ENCODE measurements at places on chromosomes 11 and 22.

GRCh38 chr22:19763458-19764298, 3.1 kb downstream of the TBX1 start:
- DNase-seq: no peak

DNA sequence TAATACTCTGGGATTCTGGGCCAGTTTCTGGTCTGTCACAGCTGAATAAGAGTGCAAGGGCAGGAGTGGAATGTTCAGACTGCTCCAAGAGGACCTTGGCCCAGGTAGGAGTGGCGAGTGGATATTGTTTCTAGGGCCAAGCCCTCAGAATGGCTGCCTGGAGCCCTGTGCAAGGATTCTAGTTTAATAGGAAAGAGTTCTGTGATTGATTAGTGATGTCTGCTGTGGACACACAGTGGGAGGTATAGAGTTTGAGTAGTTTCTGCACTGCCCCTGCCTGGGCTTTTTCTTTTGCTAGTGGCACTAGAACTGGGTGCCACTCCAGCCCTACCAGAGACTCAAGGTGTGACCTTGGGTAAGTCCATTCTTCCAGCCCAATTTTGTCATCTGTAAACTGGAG, 9.7 kb upstream of the MPPED1 start:
- no peak for DNase-seq

GRCh38 chr11:38543311-38543710, 1945.3 kb upstream of the RAG2 start:
- no peak for DNase-seq

GRCh38 chr11:128318856-128319474, 268.4 kb downstream of the ETS1 start:
- no peak for DNase-seq

- DNase-seq: no peak
These were observed 3.3 kb downstream of the ZC3H12C start for GRCh38 chr11:110096496-110096895.

GRCh38 chr22:32615874-32616564, 141.4 kb downstream of the FBXO7 start:
- no peak for DNase-seq

- no peak for DNase-seq
These were observed 8.3 kb downstream of the FXYD2 start for GRCh38 chr11:117816151-117816741.

DNA sequence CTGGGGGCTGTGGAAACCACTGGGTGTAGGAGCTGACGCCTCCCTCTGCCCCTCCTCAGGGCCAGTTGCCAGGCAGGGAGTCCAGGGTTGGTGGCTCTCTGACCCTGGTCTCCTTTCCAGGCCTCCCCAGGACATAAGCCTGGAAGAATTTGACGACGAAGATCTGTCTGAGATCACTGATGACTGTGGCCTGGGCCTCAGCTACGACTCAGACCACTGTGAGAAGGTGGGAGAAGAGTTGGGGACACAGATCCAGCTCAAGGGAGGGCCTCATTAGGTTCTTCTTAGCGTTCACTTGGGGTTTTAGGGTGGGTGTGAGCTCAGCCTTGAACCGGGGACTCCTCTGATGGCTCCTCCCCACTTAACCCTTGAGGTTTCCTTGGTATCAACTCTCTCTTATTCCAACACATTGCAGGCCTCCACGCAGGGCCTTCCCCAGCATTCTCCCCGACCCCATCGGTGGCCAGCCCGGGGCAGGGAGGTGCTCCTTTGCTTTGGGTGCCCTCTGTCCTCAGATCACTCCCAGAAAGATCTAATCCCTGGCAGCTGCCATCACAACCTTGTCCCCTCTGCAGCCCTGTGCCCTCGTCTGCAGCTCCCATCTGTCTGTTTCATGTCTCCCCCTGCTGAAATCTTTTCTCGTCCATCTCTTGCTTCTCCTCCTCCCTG, 1.2 kb downstream of the MAPK8IP2 start:
- no peak for DNase-seq

GRCh38 chr11:113147249-113147648, 167.1 kb upstream of the TTC12 start:
- peak; percentile 49 for DNase-seq

- DNase-seq: no peak
These were observed 12.5 kb upstream of the CCDC117 start for GRCh38 chr22:28759861-28760560.

- DNase-seq: no peak
These were observed 82.7 kb downstream of the CADM1 start for GRCh38 chr11:115421352-115421991.

DNA sequence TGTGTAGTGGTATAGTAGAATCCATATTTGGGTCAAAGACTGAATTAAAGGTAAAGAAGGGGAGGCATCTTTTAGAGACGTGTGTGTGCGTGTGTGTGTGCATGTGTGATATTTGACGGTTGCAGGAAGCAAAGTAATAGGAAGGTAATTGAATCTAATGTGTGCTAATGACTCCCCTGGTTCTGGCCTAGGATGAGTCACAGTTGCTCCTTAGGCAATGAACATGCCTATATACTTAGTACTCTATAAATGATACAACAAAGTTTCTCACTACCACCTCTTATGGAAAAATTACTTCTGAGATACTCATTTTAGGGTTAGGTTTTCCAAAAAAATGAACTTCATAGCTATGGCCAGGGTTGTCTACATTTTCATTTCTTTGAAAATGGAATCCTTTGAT, 409.6 kb downstream of the GUCY1A2 start:
- DNase-seq: no peak

GRCh38 chr22:48709976-48710375, 1117.7 kb downstream of the BRD1 start:
- DNase-seq: no peak

DNA sequence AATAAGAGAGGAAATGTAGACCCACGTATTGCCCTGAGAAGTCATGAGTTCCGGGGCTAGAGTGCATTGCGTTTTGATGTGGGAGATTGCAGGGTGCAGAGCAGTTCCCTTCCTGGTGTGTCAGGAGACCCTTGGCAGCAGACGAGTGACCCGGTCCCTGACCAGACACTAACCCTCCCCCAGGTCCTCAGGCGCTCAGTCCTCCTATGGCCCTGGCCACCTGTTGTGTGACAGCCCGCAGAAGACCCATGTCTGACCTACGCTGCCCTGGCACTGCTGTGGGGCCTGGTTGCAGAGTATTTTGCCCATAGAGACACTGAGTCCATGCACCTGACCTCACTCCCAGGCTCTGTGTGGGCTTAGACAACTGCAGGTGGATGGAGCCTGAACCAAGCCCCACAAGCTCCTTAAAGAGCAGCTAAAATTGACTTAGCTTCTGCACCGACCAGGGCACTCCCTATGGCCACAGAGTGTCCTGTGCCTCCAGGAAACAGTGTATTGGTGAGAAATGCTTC, 833.8 kb downstream of the TBC1D22A start:
- DNase-seq: no peak

- no peak for DNase-seq
These were observed 40.0 kb upstream of the PRDM11 start for GRCh38 chr11:45106440-45106839.

- no peak for DNase-seq
These were observed 40.3 kb downstream of the IGF2 start for GRCh38 chr11:2098691-2099515.

GRCh38 chr11:30991376-30991775, 378.2 kb downstream of the DCDC1 start:
- no peak for DNase-seq

DNA sequence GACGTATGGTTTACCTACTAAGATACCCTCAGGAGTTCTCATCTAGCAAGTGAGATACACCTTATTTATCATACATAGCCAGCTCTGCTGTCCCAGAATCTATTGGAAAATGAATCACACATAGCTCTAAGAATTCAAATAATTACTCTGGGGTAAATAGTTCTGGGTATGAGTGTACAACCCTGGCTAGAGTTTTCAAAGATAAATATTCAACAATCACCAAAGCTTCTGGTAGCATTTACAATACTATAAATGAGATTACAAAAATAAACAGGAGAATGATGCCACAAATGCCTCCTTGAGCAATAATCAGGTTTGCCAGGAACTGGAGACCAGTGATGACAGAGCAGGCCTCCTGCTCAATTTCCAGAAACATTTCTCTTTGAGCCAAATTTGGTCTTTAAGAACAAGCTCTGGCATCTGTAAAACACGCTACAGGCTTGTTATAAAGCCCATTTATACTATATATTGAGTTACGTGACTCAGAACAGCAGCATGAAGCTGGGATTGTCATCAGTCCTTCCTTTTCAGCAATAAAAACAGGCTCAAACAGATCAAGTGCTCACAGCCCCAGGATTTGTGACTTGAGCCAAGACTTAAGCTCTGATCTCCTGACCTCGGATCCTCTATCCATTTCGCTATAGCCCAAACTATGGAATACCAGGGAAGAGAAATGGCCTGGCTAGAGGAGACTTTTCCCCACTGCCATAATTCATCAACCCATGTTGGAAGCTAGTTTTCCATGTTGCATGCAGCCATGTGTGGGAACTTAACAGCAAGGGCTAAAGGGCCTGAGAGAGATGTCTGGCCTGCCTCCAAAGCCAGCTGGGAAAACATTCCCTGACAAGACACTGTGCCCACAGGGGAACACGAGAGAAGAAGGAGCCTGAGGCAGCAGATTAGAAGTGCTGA, 19.7 kb downstream of the RAB30 start:
- no peak for DNase-seq

- DNase-seq: no peak
These were observed 889 bp downstream of the PLAAT4 start for GRCh38 chr11:63537293-63538101.

DNA sequence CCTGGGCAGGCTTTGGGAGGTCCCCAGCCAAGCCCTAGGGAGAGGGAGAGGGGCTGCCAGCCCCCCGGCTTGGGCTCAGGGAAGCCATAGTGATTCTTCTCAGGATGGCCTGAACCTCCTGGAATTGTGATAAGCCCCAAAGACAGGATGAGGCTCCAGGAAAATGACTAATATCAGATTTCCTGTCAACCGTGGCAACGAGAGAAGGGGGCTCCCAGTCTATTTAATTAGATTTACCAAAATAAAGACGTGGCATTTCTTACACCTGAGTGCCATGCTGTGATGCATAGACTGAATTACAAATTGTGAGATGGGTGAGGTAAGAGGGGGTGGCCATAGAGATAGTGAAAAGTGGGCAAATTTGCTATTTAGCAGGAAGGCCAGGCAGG, 20.4 kb downstream of the SERPINH1 start:
- DNase-seq: no peak

- DNase-seq: no peak
These were observed 37.9 kb downstream of the CELF1 start for GRCh38 chr11:47514825-47515647.

DNA sequence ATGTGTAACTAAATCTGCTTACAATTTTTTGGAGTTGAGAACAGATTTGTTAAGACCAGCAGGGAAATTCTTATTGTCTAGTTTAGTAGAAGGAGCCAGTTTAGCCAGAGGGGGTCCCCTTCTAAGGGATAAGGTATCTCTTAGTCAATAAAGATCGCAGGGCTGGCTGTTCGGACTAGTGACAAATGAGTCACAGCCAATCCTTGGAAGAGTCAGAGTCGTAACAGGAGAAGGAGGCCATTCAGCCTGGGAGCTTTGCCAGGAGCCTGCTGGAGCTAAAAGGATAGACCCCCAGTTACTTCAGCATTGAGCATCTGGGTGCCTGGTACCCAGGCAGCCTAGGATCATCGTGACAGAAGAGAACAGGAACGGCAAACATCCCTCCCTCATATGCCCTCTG, 191.6 kb upstream of the ARHGAP20 start:
- DNase-seq: no peak

DNA sequence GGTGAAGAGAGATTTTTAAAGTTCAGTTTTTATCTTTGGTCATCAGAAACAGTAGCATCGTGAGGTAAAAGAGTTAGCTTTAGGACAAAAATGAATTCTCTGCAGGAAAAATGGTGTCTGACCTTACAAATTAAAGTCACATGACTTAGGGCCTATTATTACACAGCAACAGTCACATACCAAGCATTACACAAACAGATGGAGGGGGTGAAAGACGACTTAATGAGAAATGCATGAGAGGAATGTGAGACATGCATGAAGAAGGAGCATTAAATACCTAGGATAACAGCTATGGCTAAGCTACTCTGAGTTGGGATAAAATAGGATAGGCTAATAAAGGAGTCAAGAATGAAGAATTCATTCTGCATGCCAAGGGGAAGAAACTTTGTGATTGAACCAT, 77.5 kb downstream of the BLID start:
- peak; percentile 8 for DNase-seq

- no peak for DNase-seq
These were observed 20.4 kb upstream of the UPB1 start for GRCh38 chr22:24474649-24475255.

GRCh38 chr11:64015935-64016845, 19.5 kb upstream of the FLRT1 start:
- DNase-seq: no peak

DNA sequence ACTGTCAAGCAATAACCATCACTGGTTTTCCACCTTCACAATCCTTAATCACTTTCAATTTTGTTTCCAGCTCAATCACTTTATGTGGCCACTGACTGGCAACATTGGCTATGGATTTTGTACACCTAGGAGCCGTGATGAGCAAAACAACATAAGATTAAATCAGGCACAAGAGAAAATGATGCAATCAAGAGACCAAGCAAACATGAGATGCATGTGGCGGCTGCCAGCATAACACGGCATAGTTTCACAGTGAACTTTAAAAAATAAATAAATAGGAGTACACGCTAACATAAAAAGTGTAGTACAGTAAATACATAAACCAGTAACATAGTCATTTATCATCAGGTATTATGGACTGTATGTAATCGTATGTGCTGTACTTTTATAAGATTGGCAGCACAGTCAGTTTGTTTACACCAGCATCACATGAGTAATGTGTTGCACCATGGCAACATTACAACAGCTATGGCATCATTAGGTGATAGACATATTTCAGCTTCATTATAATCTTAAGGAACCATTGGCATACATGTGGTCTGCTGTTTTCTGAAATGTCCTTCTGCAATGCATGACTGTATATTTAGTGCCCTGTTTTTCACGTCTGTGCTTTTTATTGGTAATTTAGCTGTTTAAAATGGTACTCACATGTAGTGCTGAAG, 83.3 kb upstream of the PRDM11 start:
- no peak for DNase-seq

DNA sequence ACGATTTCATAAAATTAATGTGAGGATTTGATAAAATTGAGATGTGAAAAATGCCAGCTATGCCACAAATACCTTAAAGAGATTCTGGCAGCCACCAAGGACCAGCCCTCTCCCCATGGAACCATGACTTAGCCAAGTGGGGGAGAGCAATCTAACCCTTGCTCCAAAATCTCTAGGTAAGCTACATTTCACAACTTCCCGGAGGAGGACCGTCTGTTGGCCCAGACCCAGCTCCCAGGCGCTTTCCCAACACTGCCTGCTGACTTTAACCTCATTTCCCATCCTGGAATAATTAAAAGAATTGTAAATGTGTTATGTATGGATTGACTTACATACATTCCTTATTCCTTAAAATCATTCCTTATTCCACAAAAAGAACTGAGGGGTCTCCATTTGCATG, 47.5 kb upstream of the TENM4 start:
- DNase-seq: no peak

GRCh38 chr11:1307998-1308742, 1.3 kb downstream of the TOLLIP start:
- no peak for DNase-seq

DNA sequence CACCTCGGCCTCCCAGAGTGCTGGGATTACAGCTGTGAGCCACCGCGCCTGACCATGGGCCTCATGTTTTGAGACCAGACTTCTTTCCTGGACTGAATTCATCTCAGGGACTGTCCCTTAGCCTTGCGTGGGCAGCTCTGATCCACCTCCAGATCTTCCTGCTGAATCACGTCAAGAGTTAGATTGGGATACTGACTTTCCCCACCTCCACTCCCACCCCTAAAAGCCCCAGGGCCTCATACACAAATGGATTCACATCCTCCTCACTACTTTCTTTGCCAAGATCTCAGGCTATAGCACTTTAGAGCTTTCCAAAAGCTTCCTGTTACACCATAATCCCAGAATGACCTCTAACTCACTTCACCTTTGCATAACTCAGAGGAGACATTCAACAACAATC, 12.1 kb downstream of the CCDC87 start:
- DNase-seq: no peak

Measured in COLO829 (cell line).